Renal cortical epithelial cell (primary cell): ENCODE measurements at places on chromosomes 5 and 9.

DNA sequence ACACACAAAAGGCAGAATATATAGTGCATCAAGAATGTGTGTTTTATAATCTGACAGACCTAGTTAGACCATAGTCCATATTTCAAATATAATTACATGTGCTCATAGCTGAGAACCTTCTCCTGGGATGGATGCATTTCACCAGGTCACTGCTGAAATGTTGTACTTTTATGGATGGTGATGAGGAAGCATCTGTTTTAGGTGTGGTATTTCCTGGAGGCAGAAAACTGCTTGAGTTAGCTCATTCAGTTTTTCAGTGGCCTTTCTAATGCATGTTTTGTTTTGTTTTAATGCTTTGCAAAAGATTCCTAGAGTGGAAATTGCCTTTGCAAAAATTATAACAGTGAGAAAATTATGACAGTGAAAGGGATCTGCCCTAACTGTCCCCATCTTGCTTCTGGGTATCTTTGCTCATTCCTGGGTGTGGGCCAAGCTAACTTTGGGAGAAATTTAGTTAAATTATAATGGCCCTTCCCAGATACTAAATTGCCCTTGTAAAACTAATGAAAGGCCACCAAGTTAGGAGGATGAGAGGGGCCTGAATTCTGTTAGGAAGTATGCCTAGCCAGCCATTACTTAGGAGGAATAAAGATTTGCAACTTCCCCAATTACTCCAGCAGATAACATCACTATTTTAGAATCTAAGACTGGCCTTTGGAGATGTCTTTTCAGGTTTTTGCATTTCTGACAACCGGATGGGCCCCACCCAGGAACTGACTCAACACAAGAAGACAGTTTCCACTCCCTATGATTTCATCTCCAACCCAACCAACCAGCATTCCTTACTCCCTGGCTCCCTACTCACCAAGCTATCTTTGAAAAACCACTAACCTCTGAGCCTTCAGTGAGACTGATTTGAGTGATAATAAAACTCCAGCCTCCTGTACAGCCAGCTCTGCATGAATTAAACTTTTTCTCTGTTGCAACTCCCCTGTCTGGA is 7.0 kb upstream of the IL12B start:
- peak; percentile 18 for DNase-seq

- peak; percentile 93 for DNase-seq
Observed at GRCh38 chr9:83219154-83219923, 156.4 kb upstream of the RASEF start.

- DNase-seq = no peak
Observed at GRCh38 chr9:6214903-6215302, 704 bp upstream of the IL33 start.

- DNase-seq = no peak
Observed at GRCh38 chr5:127398508-127398907, 107.9 kb downstream of the MEGF10 start.

GRCh38 chr9:90259311-90260246 is 383.0 kb downstream of the DIRAS2 start:
- DNase-seq = no peak

DNA sequence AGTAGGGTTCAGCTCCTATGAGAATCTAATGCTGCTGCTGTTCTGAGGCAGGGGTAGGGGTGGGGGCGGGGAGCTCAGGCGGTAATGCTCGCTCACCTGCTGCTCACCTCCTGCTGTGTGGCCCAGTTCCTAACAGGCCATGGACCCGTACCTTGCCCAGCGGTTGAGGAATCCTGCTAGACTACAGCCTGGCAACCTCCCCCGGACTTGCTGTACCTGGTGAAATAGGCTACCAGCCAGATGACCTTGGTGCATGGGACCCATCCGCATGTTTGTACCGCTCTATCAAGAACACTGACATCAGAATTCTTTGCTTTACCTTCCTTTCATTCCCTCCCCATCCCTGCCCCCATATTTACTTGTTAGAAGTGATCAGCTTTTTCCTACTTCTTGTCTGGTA is 15.3 kb downstream of the IL31RA start:
- DNase-seq = no peak

DNA sequence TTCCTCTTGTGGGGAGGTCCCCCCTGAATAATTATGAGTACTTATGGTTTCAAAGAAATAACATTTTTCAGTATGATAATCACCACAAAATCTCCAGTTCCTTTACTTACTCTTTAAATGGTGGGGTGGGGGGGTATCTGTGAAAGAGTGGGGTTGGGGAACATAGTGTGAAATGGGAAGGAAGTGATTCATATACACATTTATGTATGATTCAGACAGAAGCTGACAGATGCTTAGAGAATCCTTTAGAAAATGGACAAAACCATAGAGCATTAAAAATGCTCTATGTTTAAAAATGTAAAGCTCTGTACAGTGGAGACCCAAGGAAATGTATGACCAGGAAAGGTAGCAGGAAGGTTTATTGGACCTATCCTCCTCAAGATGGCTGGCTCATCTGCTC is 267.5 kb upstream of the GRIA1 start:
- no peak for DNase-seq

DNA sequence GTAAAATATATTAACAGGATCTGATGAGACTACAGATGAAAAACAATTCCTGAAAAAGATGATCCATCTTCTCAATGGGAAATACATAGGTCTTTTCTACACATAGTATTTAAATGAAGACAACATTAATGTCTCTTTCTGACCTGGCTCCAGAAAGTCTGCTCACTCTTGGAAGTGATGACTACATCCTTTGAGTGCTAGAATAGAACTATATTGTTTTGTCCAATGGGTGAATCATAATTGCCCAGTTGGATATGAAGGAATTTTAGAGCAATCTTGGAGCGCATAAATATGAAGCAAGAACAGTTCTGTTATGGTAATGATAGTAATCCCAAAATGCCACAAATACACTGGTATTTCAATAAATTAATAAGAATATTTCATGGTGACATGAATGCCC is 322.1 kb downstream of the DEPDC1B start:
- DNase-seq = no peak

DNA sequence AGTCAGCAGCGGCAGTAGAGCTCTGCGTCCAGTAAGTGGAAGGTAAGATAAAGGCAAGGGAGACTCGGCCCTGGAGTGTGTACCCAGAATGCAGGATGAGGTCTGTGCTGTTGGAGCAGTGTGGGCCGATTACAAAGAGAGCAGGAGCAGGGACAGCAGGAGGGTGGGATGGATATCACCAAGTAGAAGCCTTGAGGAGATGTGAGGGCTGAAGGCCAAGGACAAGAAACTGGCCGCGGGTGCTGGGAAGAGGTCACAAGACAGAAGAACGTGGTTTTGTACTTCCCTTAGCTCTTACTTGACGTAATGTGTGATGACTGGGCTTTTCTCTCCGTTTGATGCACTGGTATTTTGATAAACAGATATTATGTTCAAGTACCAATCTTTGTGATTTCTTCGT is 43.7 kb downstream of the OR2V1 start:
- no peak for DNase-seq

DNA sequence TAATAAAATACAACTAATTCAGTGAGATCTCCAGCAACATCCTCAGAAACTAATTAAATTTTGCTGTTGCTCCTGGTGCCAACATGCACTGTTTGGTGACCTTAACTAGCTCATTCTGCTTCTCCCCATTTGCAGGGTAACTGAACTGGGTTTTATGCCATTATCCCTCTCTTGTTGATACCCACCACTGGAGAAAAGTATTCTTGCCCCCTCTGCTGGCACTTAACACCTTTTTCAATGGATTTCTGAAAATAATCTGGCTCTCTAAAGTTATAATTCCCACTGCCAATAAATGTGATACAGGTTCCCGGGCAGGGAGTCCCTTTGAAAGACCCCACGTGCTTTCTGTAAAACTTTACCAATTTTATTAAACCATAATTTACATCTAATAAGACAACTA is 394.3 kb downstream of the OSTF1 start:
- DNase-seq = no peak

DNA sequence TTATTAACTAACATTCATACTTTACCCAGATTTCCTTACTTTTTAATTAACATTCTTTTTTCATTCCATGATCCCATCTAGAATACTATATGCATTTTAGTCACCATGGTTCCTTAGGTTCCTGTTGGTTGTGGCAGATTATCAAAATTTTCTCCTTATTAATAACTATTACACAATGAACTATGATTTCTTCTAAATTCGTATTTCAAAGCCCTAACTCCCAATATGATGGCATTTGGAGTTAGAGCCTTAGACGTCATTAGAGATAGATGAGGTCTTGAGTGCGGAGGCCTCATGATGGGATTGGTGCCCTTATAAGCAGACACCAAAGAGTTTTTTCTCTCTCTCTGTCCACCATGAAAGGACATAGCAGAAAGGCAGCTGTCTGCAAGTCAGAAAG is 485.4 kb downstream of the TLR4 start:
- DNase-seq = no peak

- peak; percentile 55 for DNase-seq
Observed at GRCh38 chr9:63816751-63817621, 1468.0 kb downstream of the FOXD4L5 start.

GRCh38 chr9:107425101-107426025 is 64.2 kb downstream of the KLF4 start:
- peak; percentile 74 for DNase-seq
